ENCODE measurements at places on chromosomes 3 and 15. TPM values are rescaled to one million over a fixed set of nuclear protein-coding genes. Genes with fewer than 3 reads are reported as not detected.

GRCh38 chr3:179149406-179149867 lies 1.3 kb downstream of the PIK3CA start:
- H3K4me1 ChIP-seq, result peaks cover 36% of the 10 kb centered on the region
- no peaks in the 10 kb centered on the region for H3K27me3 ChIP-seq
- H3K4me3 ChIP-seq, result peak overlapping the region; percentile 98
- DNase-seq, result no peak

The ACKR4 gene
- total RNA-seq, result 1.1 TPM

DNA sequence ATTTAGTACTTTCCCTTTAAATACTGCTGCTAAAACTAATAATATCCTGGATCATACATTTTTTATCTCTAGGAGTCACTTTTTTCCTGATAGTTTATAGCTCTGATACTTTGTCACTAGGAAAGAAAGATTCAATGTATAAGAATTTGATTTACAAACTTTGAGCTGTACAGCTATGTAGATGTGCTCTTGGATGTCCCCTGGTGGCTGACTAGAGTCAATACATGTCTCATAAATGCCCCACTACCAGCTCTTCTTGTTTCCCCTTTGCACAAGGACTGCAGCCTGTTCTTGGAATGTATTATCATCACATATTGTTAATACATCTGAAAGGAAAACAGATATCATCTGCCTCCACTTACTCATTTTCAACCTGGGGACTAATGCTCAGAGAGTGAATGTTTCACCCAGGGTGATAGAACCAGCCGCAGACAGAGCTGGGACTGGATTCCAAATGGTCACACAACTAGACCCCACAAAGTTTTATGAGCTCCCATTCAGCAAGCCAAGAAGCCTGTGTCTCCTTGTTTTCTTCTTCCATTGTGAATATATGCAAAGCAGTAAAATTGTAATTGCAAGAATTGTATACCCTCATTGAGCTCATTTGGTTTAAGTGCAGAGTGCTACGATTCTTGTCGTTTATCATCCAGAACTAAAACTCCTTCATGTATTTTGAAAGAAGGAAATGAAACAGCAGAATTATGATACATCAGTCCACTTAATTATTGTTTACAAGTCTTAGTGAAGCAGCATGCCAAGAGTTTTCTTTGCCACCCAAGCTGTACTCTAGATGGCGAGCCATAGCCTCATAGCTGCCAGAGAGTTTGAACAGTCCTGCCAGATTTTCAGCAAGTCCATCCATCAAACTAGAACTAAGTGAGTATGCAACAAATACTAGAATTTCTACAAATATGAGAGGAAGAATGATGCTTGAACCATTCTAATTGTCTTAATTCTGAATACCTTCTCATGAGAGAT lies 261.6 kb upstream of the LMCD1 start:
- DNase-seq, result peak; percentile 29
- no peaks in the 10 kb centered on the region for H3K4me1 ChIP-seq
- H3K27me3 ChIP-seq, result no peaks in the 10 kb centered on the region
- H3K36me3 ChIP-seq, result no peaks in the 10 kb centered on the region
- H3K4me3 ChIP-seq, result no peak overlapping the region
- no peak overlapping the region for H3K27ac ChIP-seq

The CPNE4 gene
- total RNA-seq, result not detected

The ITIH1 gene
- total RNA-seq, result not detected

DNA sequence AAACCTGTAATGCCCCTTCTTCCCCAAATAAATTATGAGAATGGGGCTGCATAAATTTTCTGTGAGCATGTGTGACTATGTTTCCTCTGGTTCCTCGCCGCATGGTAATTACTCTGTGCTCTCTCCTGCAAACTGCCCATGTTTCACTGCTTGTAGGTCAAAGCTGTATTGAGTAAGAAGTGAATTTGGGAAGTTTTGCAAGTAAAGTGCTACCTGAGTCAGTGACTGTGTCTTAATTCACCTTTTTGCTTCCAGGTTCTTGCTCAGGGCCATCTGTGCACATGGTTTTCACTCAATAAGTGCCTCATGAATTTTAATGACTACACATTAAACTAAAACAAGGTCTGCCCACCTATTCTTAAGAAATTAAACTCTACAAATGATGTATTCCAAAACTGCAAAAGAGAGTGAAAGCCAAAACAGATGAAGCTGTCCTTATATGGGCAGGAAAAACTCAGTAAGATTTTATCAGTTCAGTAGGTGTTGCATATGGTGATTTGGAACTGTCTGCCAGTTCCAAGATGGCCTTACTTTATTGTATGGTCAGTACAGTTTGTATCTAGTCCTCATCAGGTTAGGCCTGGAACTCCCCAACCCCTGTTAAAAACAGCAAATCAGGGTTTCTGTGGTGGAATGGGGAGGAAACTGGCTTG lies 100.0 kb downstream of the LPP start:
- H3K4me3 ChIP-seq, result no peak overlapping the region
- no peak for DNase-seq
- peaks cover 43% of the 10 kb centered on the region for H3K4me1 ChIP-seq

DNA sequence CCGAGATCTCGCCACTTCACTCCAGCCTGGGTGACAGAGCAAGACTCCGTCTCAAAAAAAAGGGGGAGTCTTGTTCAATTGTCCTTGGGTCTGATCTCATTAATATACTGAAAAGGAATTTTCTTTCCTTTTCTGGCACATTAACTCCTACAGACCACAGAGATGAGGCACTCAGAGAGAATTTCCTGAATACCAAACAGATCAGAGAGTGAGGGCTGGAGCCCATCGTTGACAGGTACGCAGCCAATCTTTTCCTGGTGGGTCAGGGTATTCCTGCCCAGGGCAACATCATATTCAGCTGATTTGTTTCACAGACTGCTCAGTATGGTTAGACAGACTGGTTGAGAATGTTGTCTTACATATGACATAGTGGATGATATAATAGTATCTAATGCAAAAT lies 82.8 kb upstream of the TNFSF10 start:
- H3K27ac ChIP-seq, result peak overlapping the region; percentile 4
- peaks cover 27% of the 10 kb centered on the region for H3K4me1 ChIP-seq
- peaks cover 2% of the 10 kb centered on the region for H3K27me3 ChIP-seq
- DNase-seq, result peak; percentile 19

DNA sequence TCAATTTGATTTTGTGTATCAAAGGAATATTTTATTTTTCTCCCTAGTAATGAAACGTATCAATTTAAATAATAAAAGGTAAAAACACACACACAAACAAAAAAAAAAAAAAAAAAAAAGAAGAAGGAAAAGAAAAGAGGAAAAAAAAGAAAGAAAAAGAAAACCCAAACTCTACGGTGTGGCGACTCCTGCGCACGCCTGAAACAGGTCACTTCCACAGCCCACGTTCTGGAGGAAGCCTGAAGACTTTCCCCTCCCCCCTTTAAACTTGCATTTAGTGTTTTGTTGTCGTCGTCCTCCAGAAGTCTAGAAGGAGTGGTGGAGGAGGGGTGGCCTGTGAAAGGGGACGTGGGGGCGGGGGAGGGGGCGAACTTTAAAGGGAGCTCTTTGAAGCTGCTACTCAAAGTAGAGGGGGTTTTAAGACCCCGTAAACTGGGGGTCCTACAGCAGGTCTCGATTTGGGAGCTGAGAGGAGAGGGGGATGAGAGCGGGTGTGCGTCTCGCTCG lies 2.3 kb upstream of the TLE3 start:
- H3K27ac ChIP-seq, result no peak overlapping the region
- no peaks in the 10 kb centered on the region for H3K36me3 ChIP-seq
- peaks cover 18% of the 10 kb centered on the region for H3K27me3 ChIP-seq
- DNase-seq, result no peak
- H3K4me1 ChIP-seq, result peaks cover 30% of the 10 kb centered on the region
- H3K4me3 ChIP-seq, result peak overlapping the region; percentile 94

The TEX9 gene
- total RNA-seq, result 2.4 TPM

DNA sequence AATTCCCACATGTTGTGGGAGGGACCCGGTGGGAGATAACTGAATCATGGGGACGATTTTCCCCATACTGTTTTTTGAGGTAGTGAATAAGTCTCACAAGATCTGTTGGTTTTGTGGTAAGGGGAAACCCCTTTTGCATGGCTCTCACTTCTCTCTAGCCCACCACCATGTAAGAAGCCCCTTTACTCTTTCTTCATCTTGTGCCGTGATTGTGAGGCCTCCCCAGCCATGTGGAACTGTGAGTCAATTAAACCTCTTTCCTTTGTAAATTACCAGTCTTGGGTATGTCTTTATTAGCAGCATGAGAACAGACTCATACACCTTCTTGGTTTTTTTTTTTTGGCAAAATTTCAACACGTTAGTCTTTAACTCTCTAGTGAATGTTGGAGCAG lies 18.1 kb downstream of the ARL8B start:
- H3K36me3 ChIP-seq, result peaks cover 4% of the 10 kb centered on the region
- H3K27me3 ChIP-seq, result no peaks in the 10 kb centered on the region
- no peak for DNase-seq
- peaks cover 50% of the 10 kb centered on the region for H3K4me1 ChIP-seq

- H3K36me3 ChIP-seq, result no peaks in the 10 kb centered on the region
- peaks cover 70% of the 10 kb centered on the region for H3K4me1 ChIP-seq
- H3K27ac ChIP-seq, result peak overlapping the region; percentile 71
- H3K27me3 ChIP-seq, result no peaks in the 10 kb centered on the region
- H3K4me3 ChIP-seq, result peak overlapping the region; percentile 17
- DNase-seq, result peak; percentile 29
Observed at GRCh38 chr15:85473455-85473854, 93.1 kb downstream of the AKAP13 start.

- no peak overlapping the region for H3K4me3 ChIP-seq
- peak; percentile 39 for DNase-seq
- no peak overlapping the region for H3K27ac ChIP-seq
- H3K27me3 ChIP-seq, result no peaks in the 10 kb centered on the region
Observed at GRCh38 chr3:178845420-178846118, 226.0 kb downstream of the ZMAT3 start.

- H3K4me3 ChIP-seq, result no peak overlapping the region
- peaks cover 8% of the 10 kb centered on the region for H3K4me1 ChIP-seq
- DNase-seq, result no peak
Observed at GRCh38 chr15:84773716-84774115, 25.3 kb downstream of the ZNF592 start.

- no peaks in the 10 kb centered on the region for H3K36me3 ChIP-seq
- H3K27me3 ChIP-seq, result no peaks in the 10 kb centered on the region
- no peak overlapping the region for H3K4me3 ChIP-seq
- H3K27ac ChIP-seq, result no peak overlapping the region
Observed at GRCh38 chr15:81962482-81962881, 83.3 kb downstream of the MEX3B start.

- H3K36me3 ChIP-seq, result no peaks in the 10 kb centered on the region
Observed at GRCh38 chr3:197432384-197433127, 123.2 kb downstream of the BDH1 start.

- DNase-seq, result no peak
- H3K4me1 ChIP-seq, result no peaks in the 10 kb centered on the region
- peaks cover 2% of the 10 kb centered on the region for H3K27me3 ChIP-seq
- H3K36me3 ChIP-seq, result no peaks in the 10 kb centered on the region
Observed at GRCh38 chr3:48514431-48515227, 10.7 kb upstream of the SHISA5 start.

GRCh38 chr15:49888323-49888693 lies 230.7 kb downstream of the ATP8B4 start:
- no peaks in the 10 kb centered on the region for H3K36me3 ChIP-seq
- H3K4me3 ChIP-seq, result no peak overlapping the region
- peaks cover 19% of the 10 kb centered on the region for H3K4me1 ChIP-seq
- H3K27me3 ChIP-seq, result peaks cover 4% of the 10 kb centered on the region
- no peak for DNase-seq

The GPR149 gene
- total RNA-seq, result not detected

The NTRK3 gene
- not detected for total RNA-seq

DNA sequence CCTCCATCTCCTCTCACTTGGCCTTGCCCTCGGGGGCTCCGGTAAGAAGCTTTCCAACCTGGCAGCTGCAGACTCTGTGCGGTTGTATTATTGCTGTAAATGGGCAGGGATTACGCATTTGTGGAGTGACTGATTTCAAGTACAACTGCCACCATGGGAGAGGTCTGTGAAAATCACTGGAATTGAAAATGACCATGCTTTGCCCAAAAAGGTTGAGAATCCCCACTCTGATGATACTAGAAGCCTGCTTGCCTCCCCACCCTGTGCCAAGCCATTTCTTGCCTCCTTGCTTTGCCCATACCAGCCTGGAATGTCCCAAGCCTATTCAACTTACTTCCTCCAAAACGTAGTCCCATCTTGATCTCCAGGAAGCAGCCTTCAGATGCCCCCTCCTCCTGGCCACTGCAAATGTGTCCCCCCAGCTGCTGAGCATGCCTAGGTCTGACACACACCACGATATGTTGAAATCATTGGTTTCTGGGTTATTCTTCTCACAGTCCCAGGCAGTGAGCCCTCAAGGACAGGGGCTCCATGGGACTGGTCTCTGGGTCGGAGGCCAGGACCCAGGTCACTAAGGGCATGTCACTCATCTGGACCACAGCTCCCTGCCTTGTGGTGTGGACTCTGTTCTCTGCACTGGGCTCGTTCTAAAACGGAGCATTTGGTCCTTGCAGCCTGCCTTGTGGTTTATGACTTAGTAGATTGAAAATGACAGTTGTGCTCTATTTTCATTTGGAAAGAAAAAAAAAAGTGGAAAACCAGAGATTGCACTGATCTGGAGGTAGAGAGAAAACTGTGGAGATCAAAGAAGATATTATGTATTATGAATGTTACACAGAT lies 42.9 kb downstream of the SMAD3 start:
- peaks cover 31% of the 10 kb centered on the region for H3K27me3 ChIP-seq
- peak overlapping the region; percentile 99 for H3K27ac ChIP-seq
- H3K4me3 ChIP-seq, result peak overlapping the region; percentile 59
- H3K36me3 ChIP-seq, result peaks cover 57% of the 10 kb centered on the region
- H3K4me1 ChIP-seq, result peaks cover 1% of the 10 kb centered on the region
- no peak for DNase-seq

GRCh38 chr15:29220852-29221251 lies 48.8 kb downstream of the NSMCE3 start:
- H3K27me3 ChIP-seq, result peaks cover 6% of the 10 kb centered on the region
- no peak for DNase-seq
- peaks cover 4% of the 10 kb centered on the region for H3K36me3 ChIP-seq
- no peaks in the 10 kb centered on the region for H3K4me1 ChIP-seq
- H3K4me3 ChIP-seq, result no peak overlapping the region

DNA sequence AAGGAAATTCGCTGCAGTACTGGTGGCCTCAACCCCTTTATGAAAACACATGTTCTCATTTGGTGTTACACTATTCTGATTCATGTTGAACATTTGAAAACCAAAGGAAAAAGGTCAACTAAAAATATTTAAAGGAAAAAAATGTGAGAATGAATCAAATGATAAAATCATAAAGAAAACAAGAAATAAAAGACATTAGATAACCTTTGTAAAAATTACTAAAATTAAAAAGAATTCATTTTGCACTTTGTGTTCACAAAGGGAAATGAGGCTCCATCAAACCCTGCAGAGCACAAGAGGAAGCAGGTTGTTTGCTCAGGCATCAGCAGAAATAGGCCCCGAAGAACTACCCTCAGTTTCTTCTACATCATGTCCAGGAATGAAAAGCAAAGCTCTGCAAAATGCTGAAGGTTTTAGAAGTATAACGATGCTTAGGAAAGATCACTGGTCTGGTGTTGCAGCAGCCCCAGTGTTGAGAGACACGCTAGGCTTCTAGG lies 41.2 kb downstream of the MAP4 start:
- H3K4me1 ChIP-seq, result peaks cover 46% of the 10 kb centered on the region
- no peak for DNase-seq
